ENCODE measurements at places on chromosomes 3 and 15. TPM values are rescaled to one million over a fixed set of nuclear protein-coding genes. Genes with fewer than 3 reads are reported as not detected.

The FGF12 gene
- 291 TPM for total RNA-seq

The TMEM45A gene
- total RNA-seq: 12.3 TPM

The KIF15 gene
- total RNA-seq: 1.4 TPM

The CA12 gene
- 5.4 TPM for total RNA-seq

The SYNPR gene
- total RNA-seq: 10.4 TPM

The LINGO1 gene
- total RNA-seq: 7.7 TPM

The RNU5B-1 gene
- total RNA-seq: 44.0 TPM

The SV2B gene
- 1.8 TPM for total RNA-seq

The OR5H14 gene
- total RNA-seq: not detected

The PAQR9 gene
- 9.5 TPM for total RNA-seq

The CCDC33 gene
- not detected for total RNA-seq

The PAQR5 gene
- 0.62 TPM for total RNA-seq

The FANCD2OS gene
- not detected for total RNA-seq

The PSMD6 gene
- total RNA-seq: 61.6 TPM

The STXBP5L gene
- total RNA-seq: not detected

The GOLGA8J gene
- not detected for total RNA-seq

The PIGZ gene
- 4.7 TPM for total RNA-seq

The NTRK3 gene
- total RNA-seq: 6.9 TPM

The SLC38A3 gene
- 5.2 TPM for total RNA-seq

The RASGRP1 gene
- total RNA-seq: 1.0 TPM

The GABRR3 gene
- not detected for total RNA-seq

The TGM4 gene
- not detected for total RNA-seq

The IL20RB gene
- 0.88 TPM for total RNA-seq

The RPL39L gene
- total RNA-seq: 9.0 TPM

The CLRN1 gene
- total RNA-seq: not detected

The IL17RC gene
- 33.2 TPM for total RNA-seq

The RPSA gene
- 579 TPM for total RNA-seq

The MEX3B gene
- 2.2 TPM for total RNA-seq

The SERPINI1 gene
- 4.1 TPM for total RNA-seq

The FBXO45 gene
- total RNA-seq: 8.4 TPM

The TRIM69 gene
- 56.7 TPM for total RNA-seq

The CSTA gene
- 9.3 TPM for total RNA-seq

The ISLR gene
- total RNA-seq: 28.2 TPM

The CTDSPL2 gene
- 19.4 TPM for total RNA-seq

The KY gene
- 0.21 TPM for total RNA-seq

The ANKRD63 gene
- not detected for total RNA-seq

The CCR3 gene
- not detected for total RNA-seq

The P3H2 gene
- 1.6 TPM for total RNA-seq

All from left cardiac atrium (tissue), 4 donors.